SW 1271 (cell line): ENCODE measurements at places on chromosomes 4 and X.

DNA sequence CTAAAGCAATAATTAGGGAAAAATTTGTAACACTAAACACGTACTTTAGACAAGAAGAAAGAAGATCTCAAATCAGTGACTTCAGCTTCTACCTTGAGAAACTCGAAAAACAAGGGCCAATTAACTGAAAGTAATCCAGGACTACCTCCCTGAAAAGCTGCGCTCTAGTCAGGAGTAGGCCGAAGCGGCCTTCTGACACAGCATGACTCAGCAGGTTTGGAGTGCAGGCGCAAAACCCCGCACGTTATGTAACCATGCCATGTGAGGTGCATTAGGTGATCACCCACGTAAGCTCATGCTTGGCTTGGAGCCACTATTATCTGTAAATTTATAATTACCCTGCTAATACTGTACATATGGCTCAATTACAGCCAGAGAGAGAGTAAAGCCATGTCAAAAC, 52.8 kb upstream of the CCDC149 start:
- DNase-seq: no peak

DNA sequence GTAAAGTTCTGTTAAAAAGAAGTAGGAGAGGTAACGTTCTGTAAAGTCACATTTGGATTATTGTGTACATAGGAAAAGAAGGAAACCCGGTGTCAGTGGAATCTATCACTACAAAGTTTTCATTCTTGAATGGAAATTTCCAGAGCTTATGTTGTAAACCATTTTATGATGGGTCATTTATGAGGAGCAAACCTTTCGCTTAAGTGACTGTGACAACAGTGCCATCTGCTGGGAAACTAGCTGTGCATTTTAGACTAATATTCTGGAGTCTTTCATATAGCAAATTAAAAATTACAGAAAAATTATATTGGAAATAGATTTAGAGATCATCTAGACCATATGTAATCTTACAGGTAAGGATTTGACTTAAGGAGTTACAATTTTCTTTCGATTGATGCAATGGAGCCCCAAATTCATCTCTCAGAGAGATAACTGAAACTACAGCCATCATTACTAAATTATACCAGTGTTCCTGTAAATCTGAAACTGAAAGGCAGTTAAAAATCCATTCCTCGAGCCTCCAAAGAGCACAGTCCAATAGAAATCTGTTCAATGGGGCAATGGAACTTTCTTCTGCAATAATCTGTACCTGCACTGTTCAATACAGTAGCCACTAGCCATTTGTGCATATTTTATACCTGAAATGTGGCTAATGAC, 26.9 kb downstream of the ASB9 start:
- peak; percentile 11 for DNase-seq

DNA sequence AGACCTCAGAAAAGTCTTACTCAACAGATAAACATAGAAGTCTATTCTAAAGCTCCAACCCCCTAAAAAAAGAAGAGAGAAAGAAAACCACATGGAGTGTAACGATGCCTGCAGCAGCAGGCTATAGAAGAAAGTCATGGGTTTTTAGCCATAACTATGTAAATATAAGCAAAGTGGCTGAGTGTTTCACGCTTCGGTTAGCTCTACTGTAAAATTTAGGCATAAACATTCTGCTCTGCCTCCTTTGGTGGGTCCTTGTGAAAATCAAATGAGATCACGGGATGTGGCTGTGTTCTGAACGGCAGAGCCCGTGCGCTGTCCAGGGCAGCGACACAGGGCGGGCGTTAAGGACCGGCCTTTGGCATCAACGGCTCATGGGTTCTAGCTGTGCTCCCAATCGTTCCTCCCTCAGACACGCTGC, 78.4 kb downstream of the IRF2 start:
- no peak for DNase-seq

- DNase-seq: no peak
These were observed 26.8 kb downstream of the PDGFRA start for GRCh38 chr4:54255881-54256280.

DNA sequence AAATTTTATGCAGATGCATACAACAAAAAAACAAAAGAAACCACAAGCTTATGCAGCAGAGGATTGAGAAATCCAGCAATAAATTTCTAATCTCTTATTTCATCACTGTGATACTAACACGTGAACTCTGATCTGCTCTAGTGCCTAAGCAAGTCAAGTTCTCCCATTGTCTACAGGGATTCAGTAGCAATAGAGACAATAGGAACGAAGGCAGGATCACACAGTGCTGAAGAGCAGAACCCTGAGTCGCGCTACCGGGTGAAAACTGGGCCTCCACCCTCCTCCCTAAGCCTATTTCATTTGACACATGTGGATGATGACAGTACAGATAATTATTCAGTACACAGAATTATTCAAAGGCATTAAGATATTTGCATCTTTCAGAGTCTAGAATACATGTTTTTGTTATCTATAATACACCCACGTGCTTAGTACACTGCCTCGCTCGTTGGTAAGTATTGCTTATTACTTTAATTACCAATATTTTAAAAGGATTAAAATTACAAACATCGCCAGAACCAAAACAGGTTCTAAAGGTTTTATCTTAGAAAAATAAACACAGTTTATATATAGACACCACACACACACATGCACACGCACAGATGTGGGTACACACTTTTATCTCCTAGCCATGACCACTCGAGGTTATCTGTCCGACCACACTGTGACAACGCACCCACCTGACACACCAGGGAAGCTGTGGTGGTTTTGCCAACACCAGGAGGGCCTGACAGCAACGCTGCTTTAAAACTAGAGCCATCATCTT, 60.1 kb downstream of the RFC1 start:
- DNase-seq: no peak

- peak; percentile 38 for DNase-seq
These were observed 76.6 kb downstream of the ITIH6 start for GRCh38 chrX:54721424-54721823.

- no peak for DNase-seq
These were observed 35.3 kb downstream of the ANKRD17 start for GRCh38 chr4:73223258-73223650.

GRCh38 chrX:43551590-43551989, 104.5 kb upstream of the MAOA start:
- DNase-seq: no peak

GRCh38 chrX:1529328-1529727, 7.7 kb downstream of the P2RY8 start:
- no peak for DNase-seq

GRCh38 chrX:2193273-2193592, 307.5 kb downstream of the DHRSX start:
- DNase-seq: no peak

- no peak for DNase-seq
These were observed 315.3 kb upstream of the FGF13 start for GRCh38 chrX:139026811-139027210.

DNA sequence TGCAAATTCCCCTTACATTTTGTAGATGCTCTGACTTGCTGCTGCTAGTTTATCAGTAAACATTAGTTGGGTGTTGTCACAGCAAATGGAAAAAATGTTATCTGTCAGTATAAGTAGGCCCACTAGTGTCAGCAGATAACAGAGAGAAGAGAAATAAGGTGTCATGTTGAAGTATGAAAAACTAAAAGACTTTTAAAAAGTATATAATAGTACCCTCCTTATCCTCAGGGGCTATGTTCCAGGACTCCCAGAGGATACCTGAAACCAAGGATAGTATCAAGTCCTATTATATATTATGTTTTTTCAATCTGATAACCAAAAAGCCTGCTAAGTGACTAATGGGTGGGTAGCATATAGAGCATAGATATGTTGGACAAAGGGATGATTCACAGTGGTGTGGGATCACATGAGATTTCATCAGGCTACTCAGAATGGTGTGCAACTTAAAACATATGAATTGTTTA, 11.6 kb upstream of the BMP2K start:
- no peak for DNase-seq

- no peak for DNase-seq
These were observed 4.3 kb upstream of the DDX60L start for GRCh38 chr4:168484626-168485025.

DNA sequence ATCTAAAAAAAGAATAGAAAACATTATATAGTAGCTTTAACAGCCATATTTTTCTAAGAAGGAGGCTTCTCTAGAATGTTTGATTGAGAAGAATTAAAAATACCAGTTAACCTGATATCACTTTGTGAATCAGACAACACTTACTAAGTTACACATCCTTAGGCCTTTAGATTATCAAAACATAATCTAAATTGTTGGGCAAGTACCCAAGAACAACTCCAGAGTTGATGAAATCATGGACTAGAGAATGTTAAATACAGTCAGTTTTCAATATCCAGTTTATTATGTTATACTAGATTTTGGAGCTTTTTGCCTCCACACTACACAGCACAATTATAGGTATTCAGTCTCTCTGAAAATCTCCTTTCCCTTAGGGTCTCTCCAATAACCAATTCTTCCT, 39.6 kb downstream of the ARL13A start:
- no peak for DNase-seq

DNA sequence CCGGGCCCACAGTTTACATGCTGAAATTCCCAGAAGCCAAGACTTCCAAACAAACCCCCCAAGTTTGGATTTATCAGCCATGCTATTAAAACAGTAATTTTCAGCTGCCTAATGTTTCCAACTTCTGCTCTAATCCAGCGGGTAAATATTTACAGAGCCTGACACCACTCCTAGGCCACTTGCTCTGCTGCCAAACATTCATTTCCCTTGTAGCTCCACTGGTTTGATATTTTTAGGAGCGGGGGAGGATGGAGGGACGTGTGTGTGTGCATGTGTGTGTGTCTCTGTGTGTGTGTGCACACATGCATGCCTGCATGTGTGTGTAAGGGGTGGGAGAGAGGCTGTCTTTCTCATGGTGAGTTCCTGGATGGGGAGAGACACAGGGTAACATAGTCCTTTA, 115.7 kb upstream of the PJA1 start:
- DNase-seq: no peak

DNA sequence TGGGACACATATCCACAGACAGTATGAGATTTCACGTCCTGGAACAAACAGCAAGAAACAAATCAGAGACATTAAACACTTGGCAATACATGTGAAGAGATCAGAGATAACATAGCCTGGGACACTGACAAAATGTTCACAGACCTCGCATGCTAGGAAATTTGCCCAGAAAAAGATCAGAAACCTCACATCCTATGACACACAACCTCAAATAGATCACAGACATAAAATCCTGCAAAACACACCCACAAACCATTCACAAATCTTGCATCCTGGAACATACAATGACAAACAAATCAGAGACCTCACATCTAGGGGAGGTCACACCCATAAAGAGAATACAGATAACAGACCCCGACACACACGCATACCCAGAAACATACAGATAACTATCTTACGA, 18.0 kb downstream of the SUV39H1 start:
- no peak for DNase-seq

DNA sequence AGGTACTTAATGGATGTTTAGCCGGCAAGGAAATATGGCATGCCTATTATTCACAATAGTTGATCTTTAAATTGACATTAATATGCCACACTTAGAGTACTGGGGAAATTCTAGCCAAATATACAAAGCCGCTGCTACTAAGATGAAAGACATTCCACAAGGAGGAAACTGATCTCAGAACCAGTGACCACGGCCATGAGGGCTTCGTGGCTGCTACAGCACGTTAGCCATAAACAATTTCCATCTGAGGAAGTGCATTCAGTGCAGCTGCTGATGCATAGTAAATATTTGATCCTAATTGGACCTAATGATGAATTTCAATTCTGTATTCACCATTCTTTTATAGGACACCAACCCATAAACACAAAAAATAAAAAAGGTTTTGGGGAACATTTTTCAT, 59.1 kb downstream of the SORBS2 start:
- DNase-seq: no peak

DNA sequence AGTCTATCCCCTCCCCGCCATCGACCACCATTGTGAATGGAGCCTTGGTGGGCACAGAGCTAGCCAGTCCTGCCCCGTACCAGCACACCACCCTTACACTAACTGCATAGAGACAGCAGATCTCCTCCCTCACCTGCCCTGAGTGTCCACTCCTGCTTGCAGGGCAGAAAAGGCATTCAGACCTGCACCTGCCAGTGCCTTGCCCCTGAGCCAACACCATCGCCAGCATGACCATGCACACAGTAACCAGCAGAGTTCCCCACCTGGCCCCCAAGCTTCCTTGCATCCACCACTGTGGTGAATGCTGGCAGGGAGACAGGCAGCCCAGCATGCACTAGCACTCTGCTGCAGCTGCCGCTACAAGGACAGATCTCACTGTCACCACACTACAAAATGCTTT, 397.1 kb downstream of the KLHL4 start:
- no peak for DNase-seq

DNA sequence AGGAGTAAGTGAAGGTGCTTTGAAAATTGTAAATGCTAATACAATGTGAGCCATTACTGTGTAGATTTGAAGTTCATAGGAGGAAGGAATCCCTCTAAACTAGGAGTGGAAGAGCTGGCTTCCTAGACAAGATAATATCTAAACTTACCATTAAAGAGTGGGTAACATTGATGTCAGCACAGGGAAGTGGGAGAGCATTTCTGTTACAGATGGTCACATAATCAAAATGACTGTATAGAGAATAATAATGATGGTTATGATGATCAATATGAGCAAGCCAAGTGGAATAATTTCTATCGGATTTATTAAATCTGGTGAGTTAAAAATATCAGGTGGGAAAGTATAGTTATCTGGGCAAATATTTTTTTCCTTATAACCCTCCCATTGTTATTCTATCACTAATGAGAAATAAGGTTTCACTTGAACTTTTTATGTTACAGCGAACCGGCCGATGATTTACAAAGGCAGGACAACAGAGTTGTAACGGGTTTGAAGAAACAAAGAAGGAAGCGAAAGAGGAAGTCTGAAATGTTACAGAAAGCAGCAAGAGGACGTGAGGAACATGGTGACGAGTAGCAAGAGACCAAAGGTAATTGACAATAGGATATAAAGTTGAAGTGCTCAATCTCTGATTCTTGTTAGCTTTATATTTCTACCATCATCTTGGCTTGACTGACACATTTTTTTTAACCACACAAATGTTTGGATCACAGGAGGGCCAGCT, 43.5 kb downstream of the FMR1NB start:
- DNase-seq: no peak

DNA sequence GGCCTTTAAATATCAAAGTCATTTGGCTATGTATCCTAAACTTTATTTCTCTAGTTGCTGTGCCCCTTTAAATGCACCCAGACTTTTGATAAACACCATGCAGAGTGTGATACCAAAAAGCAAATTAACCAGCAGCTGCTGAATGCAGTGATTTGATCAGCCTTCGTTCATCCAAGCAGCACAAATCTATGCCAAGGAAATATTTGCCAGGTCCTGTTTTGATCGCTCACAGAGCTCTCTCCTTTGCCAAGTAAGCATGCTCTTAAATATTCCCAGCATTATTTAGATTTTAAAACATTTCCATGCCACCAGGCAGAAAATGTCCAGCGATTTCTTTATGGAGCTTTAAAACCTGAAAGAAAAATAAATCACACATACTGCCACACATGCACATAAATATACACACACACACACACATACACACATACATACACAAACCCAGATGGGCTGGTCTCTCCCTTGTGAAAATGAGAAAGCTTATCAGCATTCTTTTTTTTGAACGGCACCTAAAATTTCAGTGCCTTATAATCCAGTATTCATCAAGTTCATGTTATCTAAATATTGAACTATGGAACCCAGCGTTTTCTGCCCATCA, 35.7 kb downstream of the BTC start:
- DNase-seq: no peak
